ENCODE measurements at places on chromosomes 2 and 18.

DNA sequence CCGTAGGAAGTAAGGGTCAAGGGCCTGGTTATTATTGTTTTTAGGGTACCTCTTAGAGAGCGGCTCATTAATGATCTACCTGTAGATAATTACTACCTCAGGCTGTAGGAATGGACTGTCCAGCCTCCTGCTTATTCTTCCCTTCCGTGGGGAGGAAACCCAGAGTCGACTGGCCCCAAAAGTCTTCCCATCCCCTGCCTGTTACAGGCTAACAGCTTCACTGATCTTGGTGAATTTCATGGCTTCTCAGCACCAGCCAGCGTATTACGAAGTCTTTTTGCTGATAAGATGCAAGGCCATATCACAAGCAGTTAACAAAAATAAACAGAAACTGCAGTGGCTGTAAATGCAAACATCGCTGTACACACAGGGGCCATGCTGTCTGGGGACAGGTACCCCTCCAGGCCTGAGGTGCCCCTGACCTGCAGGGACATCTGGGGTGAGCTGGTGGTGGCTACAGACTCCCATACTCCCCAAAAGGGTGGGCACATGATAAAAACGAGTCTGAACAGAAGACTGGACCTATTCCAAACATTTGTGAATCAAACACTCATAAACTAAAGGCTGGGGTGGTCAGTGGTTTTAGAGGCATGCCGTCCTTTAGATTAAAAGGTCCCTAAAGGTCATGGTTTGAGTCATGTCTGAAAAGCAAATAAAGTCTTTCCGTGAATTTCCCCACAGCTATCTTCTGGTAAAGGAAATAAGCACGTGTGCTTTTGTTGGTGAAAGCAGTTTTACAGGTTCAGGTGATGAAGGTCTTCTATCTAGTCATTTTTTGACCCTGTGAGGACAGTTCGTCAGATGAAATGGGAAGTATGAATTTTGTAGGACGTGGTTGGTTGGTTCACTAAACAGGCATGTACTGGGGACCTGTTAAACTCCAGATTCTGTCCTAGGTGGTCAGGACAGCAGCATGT, 36.7 kb downstream of the TTC39C start:
- no peak for DNase-seq

- no peak for DNase-seq
These were observed 121.5 kb downstream of the PIEZO2 start for GRCh38 chr18:11027862-11028261.

- no peak for DNase-seq
These were observed 487.2 kb downstream of the DCDC2C start for GRCh38 chr2:4190548-4190947.

DNA sequence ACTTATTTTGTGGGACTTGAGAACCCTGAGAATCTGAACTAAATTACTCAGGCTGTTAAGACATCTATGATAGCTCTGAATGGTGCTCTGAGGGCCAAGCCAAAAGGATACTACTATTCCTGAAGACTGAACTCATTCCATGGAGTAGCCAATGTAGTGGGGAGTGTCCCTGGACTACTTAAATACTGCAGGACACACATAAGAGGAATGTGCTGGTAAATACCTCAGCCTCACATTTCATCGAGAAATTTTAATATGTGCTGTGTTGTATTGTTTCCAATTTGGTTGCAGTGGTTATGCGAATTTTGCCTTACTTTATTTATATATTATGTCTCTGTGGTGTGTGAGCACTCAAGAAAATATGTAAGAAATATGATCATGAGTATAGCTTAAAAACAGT, 264.4 kb upstream of the FIGN start:
- no peak for DNase-seq

GRCh38 chr18:59881728-59882656, 17.8 kb upstream of the PMAIP1 start:
- DNase-seq: peak; percentile 79

GRCh38 chr2:85436836-85437487, 18.4 kb downstream of the SH2D6 start:
- DNase-seq: no peak

GRCh38 chr18:5197032-5197434, at the start of gene AKAIN1:
Gene AKAIN1, minus strand, starts transcription at chr18:5197257. Its CDS starts 204 bp downstream, at chr18:5197053.
- no peak for DNase-seq

DNA sequence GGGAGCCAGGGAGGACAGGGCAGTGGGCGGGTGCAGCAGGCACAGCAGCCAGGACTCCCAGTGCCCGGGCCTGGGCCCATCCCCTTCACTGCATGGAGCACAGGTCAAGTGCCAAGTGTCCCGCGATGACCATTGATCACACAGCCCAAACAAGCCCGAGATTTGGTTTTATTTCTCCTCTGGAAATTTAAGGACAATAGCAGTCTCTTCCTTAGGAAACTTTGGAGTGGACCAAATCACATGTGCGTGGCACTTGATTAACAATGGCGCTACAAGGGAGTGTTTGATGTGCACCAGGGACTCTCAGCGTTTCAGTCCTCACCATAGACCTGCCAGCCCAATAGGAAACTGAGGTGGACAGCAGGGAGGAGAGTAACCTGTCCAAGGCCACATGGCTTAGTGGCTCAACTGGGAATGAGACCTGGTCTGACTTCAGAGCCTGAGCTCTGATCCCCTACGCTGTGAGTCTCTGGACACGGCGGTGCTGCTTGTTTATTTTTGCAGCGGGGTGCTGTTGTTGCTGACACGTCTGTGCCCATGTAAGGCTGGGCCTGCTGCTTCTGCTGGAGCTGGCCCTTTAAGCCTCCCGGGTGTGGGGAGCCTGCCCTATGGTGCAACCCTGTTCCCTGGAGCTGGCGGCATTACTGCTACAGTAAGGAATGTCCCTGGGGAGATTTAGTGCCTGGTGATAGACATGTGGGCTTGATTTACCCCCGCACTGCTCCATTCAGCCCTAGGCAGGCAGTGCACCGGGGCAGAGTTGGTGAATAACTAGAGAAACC, 194.2 kb downstream of the INHBB start:
- DNase-seq: no peak

- DNase-seq: peak; percentile 40
These were observed 866 bp upstream of the SF3B6 start for GRCh38 chr2:24076849-24077534.

- DNase-seq: no peak
These were observed 1176.9 kb upstream of the LRRTM1 start for GRCh38 chr2:81481242-81481993.

GRCh38 chr2:150225030-150225429, 262.4 kb downstream of the RND3 start:
- no peak for DNase-seq

- peak; percentile 50 for DNase-seq
These were observed 293.2 kb downstream of the PLCL1 start for GRCh38 chr2:198097630-198098029.

DNA sequence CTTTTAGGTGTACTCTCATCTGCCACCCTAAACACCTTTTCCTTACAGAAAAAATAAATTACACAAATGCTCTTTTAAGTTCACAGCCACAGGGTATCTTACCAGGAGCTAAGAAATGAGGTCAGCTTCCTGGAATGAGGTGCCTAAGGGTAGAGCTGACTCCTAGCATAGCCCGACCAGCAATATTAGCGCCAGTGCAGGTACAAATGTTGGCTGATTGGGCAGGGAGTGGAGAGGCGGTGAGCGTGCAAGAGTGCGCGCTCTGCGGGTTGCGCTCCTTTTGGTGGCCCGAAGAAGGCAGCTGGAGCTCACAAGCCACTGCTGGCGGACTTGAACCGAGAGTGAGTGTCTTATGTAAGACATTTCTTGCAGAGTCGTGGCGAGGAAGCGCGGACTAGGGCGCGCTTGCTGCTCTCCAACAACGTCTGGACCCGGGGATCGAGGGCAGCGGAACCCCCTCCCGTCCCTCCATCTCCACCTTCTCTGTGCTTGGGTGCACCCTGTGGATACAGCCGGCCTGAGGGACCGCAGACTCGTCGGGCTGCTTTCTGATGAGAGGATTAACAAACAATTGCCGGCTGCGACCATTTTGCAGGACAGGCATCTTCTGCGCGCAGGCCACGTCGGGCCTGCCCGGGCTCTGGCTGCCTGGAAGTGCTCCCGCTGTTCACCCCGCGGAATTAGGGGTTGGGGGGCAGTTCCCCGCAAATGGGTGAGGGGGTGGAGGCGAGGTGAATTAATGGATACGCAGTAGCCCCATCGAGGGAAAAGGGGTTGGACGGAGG, 17.3 kb downstream of the BOLA3 start:
- no peak for DNase-seq

- peak; percentile 89 for DNase-seq
These were observed 1.4 kb upstream of the MARCO start for GRCh38 chr2:118940486-118941120.

DNA sequence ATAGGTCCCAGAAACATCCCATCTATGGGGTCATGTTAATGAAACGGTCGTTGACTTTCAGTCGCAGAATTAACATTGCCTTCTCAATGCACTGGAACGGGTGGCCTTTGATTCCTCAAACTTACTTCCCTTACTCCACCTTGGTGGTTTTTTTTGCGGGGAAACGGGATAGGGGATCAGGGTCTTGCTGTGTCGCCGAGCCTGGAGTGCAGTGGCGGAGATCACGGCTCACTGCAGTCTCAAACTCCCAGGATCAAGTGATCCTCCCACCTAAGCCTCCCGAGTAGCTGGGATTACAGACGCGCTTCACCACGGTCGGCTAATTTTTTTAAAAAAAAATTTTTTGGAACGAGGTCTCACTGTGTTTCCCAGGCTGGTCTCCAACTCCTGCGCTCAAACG, 754 bp downstream of the ATG16L1 start:
- no peak for DNase-seq

- no peak for DNase-seq
These were observed 47.6 kb upstream of the SLC30A6 start for GRCh38 chr2:32118055-32118454.

DNA sequence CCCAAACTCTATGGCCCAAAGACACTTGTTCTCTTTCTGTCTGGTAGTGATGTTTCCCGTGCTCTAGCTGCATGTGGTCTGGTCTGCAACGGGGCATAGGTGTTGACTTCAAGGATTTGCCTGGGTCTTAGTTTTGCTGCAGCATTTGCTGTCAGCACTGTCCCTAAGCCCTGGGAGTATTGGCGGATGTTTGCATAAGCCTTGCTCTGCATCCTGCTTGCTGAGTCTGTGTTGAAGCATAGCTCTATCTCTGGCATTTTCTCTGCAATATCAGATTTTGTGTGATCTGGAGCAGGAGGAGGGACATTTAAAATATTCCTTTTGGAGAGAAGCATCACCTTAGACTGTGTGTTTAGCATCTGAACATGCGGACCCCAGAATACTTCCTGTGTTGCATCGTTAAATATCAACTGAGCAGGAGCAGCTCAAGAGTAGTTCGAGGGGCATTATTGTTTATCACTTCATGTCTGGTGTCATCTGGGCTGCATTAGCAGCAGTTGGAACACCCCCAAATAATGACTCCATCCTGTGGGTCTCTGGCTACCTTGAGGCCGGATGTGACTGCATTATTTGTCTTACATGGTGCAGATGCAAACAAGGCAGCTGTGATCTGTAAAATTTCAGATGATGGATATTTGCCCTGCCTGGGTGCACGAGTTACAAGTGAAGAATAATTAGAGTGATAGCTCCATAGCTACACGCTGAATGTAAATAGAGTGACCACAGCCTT, 231.7 kb downstream of the TRIB2 start:
- no peak for DNase-seq

- DNase-seq: no peak
These were observed 7.1 kb upstream of the ME2 start for GRCh38 chr18:50871846-50872245.

DNA sequence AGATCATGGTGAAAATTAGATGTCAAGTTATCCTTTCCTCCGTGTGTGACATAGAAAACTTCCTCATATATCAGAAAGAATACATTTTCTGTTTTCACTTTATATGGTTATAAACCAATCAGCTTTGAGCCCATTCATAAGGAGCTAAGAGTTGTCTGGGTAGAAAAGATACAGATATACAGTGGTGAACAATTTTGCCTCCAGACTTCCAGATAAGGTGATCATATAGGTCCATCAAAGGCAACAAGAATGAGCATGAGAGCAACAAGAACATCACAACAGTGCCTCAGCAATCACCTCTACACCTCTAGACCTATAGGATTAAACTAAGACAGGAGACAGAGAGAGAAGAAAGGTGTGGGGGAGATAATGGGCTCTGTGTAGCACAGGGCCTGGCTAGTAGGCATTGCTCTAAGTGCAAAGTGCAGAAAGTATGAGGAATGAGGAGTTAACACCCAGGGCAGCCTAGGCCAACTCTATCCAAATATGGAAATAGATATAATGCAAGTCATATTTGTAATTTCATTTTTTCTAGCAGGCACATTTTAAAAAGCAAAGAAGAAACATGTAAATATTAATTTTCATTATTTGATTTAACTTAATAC, 8.3 kb downstream of the TNP1 start:
- no peak for DNase-seq

GRCh38 chr2:65198737-65199136, 28.9 kb upstream of the ACTR2 start:
- no peak for DNase-seq

DNA sequence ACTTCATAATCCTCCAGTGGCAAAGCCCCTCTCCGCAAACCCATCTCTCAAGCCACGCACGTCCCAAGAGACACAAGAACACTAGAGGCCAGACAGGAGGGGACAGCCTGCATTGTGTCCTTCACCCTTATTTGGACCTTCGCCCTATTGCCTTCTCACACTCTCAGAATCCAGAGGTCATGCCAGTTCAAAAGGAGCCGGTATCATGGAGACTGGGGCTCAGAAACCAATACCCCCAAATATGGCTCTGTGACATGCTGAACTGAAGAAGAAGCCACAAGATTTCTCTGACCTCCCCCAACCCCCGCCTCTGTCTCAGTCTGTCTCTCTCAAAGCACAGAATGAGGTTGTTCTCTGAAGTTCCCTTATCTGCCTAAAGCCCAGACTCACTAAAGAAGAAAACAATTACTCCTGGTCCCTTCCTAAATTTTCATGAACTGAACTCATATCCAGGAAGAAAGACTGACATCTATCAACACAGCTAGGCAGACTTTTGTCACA, 19.2 kb upstream of the SPATA3 start:
- no peak for DNase-seq

DNA sequence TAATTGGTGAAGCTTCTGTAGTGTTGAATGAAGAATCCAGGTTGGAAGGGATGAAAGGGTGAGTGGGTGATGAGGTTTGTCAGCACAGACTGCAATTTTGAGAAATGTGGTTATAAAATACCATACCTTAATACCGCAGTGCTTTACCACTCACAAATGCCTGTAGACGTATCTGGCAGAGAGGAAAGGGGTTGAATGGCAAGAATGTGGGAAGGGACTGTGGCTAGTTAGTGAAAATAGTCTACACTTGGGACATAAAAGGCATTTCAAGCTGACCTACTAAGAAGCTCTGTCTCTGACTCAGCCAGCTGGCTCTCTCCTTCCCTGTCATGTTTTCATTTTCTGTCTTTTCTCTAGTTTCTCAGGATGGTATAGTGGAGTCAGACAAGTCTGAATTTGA, 25.1 kb downstream of the CDK15 start:
- DNase-seq: no peak

DNA sequence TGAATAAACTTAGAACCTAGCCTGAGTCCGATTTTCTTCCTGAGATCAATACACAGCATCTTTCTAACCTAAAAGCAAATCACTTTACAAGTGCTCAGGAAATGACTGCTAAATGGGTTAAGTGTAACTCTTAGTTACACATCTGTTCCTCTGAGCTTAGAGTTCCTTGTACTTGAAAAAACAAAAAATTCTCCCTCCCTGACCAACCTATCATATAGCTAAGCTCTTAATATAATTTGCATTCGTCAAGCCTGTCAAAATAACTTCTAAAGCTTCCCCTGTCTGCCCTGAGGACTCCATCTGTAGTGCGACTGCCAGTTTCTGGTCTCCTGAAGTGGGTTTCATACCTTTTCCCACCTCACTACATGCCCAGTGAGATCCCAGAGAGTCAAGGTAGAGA, 190.4 kb downstream of the NCK2 start:
- DNase-seq: no peak

GRCh38 chr2:149448315-149448714, 117.9 kb downstream of the LYPD6 start:
- no peak for DNase-seq
